Mammary epithelial cell (primary cell): ENCODE measurements at places on chromosomes 1 and 21. TPM values are rescaled to one million over a fixed set of nuclear protein-coding genes. Genes with fewer than 3 reads are reported as not detected.
A peak's percentile ranks its signal among the peaks of the same experiment; 100 is the strongest.

BCL10 gene
- 27.7 TPM for total RNA-seq

CD5L gene
- total RNA-seq, result not detected in 2 replicates

DNA sequence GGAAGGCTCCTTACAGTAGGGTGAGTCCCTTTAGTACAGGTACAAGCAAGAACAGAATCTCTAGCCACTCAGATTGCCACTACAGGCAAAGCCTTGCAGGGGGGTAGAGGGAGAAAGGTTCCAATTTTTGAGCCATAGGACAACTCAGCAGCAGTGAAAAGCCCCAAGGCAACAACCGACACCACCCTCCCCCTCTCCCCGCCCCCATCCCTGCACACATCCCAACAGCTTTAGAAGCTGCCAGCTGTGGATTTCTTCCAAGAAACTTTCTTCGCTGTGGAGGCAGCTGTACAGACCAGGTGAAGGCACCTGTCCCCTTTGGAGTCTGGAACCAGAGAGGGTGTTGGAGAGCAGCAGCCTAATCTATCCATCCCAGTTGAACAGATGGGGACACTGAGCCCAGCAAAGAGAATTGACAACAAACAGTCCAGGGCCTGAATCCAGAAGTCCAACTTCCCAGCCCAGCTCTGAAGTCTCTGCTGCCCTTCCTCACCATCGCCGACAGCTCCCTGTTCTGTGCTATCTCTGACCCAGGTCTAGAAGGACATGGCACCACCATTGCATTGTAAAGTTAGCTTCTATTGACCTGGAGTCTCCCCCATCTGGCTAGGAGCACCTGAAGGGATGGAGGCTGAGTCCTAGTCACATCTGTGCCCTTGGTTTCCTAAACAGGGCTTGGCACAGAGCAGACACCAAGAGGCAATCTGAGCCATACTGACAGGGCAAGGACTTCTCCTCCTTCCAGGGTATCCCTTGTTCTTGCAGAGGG lies 2.2 kb downstream of the TENT5B start:
- DNase-seq, result no peak

- DNase-seq, result no peak
Measured at GRCh38 chr1:202687798-202688197, 22.5 kb downstream of the SYT2 start.

SMYD3 gene
- total RNA-seq, result 16.5 TPM

DNA sequence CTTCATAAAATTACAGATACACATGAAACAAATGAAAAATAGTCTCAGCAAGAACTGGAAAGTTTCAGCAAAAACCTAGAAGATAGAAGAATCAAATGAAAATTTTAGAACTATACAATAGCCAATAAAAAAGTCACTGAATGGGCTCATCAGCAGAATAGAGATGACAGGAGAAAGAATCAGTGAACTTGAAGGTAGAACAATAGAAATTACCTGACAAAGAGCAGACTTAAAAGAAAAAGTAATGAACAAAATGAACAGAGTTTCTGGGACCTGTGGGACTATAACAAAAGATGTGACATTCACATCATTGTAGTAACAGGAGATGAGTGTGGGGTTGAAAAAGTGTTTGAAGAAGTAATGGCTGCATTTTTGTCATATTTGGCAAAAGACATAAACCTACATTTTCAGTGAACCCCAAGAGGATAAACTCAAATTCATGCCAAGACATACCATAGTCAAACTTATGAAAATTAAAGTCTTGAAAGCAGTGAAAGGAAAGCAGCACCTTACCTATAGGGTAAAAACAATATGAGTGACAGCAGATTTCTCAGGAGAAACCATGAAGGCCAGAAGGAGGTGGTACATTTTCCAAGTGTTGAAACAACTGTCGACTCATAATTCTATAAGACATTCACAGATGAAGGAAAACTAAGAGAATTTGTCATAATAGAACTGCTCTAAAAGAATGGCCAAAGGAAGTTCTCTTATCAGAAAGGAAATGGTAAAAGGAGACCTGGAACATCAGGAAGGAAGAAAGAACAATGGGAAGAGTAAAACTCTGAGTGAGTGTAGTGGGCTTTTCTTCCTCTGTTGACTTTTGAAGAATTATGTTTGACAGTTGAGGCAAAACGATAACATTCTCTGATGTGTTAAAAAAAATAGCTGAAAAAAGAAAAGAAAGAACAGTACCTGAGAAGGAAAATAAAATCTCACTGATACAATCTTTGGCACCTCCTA lies 23.5 kb downstream of the NTPCR start:
- no peak for DNase-seq

DNA sequence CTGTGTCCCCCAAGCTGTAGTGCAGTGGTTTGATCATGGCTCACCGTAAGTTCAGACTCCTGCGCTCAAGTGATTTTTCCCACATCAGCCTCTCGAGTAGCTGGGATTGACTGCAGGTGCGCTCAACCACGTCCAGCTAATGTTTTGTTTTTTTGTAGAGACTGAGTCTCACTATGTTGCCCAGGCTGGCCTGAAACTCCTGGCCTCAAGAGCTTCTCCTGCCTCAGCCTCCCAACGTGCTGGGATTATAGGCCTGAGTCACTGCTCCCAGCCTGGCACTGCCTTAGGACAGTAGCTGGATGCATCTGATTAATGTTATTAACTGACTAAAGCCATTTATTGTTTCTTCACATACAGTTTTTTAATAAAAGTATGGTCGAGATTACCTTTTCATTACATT lies 40.2 kb downstream of the RNF11 start:
- no peak for DNase-seq

HRNR gene
- not detected in 2 replicates for total RNA-seq

C1orf210 gene
- 7.0 and 8.9 TPM in 2 replicates for total RNA-seq

- peak; percentile 5 for DNase-seq
Measured at GRCh38 chr21:37921091-37921490, 4.8 kb upstream of the KCNJ6 start.

NPHS2 gene
- not detected for total RNA-seq

GRCh38 chr1:247840818-247841217 lies 878 bp downstream of the OR11L1 start:
- DNase-seq, result no peak

GRCh38 chr21:31137960-31138359 lies 99.7 kb upstream of the KRTAP19-8 start:
- DNase-seq, result no peak

DNA sequence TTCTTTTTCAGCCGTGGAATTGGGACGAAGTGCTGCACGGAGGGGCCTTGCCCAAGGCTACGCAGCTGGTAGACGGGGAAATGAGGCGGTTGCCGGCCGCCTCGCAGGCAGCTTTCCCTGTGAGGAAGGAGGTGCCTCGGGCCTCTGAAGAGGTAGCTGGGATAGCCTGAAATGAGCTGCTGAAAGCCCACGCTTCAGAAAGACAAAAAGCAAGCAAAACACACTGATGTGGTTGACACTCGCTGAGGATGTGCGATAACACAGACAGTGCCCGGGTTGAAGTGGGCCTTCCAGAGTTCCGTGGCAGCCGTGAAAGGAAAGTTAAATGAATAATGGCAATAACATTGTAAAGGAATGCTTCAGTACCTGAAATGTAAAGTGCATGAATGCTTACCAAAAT lies 47.2 kb downstream of the S1PR1 start:
- no peak for DNase-seq

GRCh38 chr1:173448945-173449344 lies 28.2 kb upstream of the PRDX6 start:
- no peak for DNase-seq

- DNase-seq, result no peak
Measured at GRCh38 chr1:66535061-66535460, 1.1 kb downstream of the SGIP1 start.

DNA sequence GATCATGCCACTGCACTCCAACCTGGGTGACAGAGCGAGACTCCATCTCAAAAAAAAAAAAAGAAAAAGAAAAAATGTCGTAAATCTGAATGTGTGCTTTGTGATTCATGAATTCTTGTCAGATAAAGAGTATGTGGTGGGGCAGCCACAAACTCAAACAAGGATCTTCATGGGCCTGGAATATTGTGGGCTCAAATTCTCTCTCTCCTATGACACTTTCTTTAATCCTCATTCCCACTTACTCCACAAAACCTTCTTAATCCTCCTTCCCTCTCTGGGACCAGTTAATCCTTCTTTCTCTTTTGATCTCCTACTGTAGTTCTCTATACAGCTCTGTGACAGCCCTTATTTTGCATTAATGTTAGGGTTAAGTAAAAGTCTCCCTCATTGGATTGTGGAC lies 112.3 kb downstream of the AK5 start:
- peak; percentile 28 for DNase-seq

ANKRD65 gene
- total RNA-seq, result 3.1 and 3.7 TPM in 2 replicates

GRCh38 chr21:28439788-28440187 lies 552.9 kb downstream of the LTN1 start:
- no peak for DNase-seq

MX2 gene
- not detected for total RNA-seq

DNA sequence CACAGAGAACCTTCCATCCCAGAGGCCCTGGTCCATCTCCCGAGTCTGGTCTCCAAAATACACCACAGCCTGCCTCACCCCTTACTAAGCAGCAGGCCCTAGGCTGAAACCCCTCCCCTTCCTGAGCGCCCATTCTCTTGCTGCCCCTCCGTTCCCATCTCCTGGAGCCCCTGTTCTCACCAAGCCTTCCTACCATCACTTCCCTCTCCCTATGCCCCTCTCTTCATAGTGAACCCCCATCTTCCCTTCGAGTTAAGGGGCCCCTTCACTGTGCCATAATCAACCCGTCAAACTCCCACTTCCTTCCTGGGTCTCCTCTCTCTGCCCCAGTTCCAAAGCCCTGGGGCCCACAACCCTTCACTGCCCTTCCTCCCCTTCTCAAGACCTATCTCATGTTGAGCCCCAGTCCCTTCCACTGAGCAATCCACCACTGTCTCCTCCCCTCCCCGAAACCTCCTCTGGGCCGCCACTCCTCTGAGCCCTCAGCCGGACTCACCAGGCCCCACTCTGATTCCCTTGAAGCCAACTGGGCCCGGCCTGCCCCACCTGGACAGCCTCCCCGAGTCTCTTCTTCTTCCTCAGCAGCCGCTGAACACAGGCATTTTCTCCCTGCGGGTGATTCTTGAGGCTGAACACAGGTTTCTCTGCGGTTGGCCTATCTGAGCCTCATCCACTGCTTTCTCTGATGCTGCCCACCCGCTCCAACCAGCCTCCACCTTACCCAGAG lies 42.2 kb upstream of the WASF2 start:
- no peak for DNase-seq

SRGAP2B gene
- total RNA-seq, result 44.9 and 68.5 TPM in 2 replicates

- no peak for DNase-seq
Measured at GRCh38 chr1:19339214-19339861, 27.2 kb downstream of the SLC66A1 start.

GRCh38 chr1:225885336-225885735 lies 3.2 kb upstream of the TMEM63A start:
- DNase-seq, result no peak

DRAXIN gene
- total RNA-seq, result 0.05 and 0.07 TPM in 2 replicates

GRCh38 chr1:181392613-181393220 lies 90.6 kb upstream of the CACNA1E start:
- peak; percentile 26 for DNase-seq

DNA sequence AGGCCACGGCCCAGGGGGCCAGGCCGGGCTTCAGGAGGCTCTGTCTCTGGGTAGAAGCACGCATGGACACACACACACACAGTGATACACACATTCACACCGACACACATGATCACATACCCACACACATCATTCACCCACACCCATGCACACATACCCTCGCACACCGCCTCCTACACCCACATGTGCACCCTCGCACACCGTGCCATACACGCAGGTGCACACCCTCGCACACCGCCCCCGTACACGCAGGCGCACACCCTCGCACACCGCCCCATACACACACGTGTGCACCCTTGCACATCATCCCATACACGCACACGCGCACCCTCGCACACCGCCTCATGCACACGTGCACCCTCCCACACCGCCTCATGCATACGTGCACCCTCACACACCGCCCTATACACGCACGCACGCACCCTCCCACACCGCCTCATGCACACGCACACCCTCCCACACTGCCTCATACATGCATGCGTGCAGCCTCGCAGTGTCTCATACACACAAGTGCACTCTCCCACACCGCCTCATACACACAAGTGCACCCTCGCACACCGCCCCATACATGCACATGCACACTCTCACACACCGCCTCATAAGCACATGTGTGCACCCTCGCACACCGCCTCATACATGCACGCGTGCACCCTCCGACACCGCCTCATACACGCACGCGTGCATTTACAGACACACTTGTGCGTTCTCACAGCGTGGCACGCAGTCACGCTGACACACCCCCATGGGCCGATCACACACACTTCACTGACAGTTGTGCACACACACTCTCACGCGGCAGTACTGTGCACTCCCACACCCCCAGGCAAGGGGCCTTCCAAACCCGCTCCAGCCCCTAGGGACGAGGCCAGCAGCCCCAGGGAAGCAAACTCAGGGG lies 128.1 kb downstream of the SIK1 start:
- no peak for DNase-seq

GRCh38 chr1:116767782-116768382 lies 13.7 kb downstream of the CD2 start:
- DNase-seq, result no peak

DNA sequence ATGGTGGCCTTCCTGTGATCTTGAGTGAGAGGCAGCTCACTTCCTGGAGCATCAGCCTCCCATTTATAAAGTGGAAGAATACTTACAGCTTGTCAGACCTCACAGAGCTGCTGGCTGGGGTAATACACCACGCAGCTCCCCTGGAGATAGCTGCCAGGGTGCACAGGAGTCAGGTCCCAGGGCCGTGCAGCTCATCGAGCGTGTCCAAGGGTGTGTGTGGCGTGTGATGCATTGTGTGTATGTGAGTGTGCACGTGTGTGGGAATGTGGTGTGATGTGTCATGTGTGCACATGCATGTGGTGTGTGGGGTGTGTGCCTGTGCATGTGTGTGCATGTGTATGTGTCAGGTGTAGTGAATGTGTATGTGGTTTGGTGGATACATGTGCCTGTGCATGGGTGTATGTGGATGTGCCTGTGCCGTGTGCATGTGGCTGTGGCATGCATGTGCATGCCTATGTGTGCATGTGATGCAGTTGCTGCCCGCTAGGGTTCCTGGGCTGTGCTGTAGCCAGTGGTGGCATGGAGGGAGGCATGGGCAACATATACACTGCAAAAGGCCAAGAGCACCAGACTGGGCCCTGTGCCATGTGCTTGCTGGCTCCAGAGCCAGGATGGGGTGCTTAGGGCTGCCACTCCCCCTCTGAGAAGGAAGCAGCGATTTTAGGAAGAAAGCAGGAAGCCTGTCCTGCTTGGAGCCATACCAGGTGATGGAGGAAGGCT lies 24.6 kb downstream of the WNT3A start:
- no peak for DNase-seq

DNA sequence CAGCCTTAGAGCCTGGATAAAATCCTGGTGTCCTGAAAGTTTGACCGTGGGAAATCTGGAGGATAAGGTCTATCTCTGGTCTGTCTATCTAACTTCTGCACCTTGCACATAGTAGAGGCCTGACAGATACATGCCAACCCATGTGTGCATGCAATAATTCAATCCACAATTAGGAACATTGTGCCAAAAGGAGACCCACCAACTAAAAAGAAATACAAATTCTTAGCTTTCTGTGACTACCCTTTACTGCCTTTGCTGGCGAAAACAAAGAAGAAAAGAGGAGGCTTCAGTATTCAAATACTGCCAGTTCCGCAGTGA lies 381 bp upstream of the KLHL20 start:
- DNase-seq, result no peak

BATF3 gene
- not detected for total RNA-seq

INSRR gene
- total RNA-seq, result not detected
